ENCODE measurements at places on chromosomes 11 and 22.

DNA sequence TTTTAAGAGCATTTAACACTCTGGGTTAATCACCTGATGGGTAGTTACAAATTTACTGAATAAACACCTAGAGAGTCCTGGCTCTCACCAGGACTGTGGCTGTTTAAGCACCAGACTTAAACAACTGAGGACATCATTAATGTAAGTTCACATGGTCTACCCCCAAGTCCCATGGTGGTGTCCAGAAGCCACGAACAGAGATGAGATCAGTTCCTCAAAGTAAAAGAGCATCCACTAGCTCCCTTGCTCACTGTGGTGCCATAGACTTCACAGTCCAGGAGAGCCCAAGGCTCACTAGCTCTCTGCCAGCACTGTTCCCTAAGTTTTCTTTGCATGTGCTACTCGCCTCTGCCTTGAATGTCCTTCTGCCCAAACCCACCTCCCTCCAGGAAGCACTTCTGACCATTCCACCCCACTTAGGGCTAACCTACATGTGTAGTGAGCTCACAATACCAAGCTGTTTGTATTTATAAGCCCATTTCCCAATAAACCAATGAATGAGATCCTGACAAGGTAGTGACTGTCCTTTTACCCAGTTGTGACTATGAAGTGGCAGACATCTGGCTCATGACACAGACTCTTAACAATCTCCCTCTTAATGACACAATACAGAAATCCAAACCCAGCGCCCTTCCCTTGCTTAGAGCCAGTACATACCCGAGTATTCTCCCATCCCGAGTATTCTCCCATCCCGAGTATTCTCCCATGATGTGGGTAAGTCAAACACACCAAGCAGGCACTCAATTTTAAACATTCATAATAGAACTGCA, 15.7 kb downstream of the NAP1L4 start:
- DNase-seq, result no peak

DNA sequence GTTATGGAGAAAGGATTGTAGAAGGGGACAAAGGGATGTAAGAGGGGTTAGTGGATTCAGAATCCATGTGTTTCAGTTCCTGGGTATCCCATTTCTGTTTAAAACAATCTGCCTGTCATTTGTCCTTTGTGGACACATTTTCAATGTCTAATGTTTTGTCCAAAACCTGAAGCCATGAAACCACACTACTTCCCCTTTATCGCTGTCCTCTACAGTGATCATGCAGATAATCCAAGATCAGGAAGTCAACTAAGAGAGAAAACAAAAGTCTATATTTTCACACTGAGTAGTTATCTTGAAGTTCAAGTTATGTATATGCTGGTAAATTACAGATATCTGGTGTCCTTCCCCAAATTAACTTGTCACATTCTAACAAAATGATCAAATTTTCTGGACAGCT, 457.0 kb downstream of the NTM start:
- DNase-seq, result no peak

DNA sequence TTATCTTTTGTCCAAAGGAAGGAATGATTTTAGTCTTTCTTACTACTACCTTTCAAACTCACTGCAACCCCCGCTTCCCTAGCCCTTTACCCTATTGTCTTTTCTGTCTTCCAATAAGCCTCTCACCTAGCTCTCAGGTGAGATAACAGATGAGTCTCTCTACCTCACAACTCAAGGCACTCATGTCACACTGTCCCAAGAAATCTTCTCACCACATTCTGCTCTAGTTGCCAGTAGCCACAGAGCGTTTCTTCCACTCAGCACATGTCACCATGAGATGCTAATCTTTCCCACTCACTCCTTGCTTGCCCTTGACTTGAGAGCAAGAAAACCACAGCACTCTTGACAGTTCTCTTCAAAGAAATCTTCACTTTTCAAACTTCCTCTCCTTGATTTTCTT, 32.7 kb upstream of the TMEM41B start:
- no peak for DNase-seq

- DNase-seq, result no peak
Observed at GRCh38 chr11:77672264-77672663, 34.7 kb upstream of the CLNS1A start.
